ENCODE measurements at places on chromosomes 11 and 22.

DNA sequence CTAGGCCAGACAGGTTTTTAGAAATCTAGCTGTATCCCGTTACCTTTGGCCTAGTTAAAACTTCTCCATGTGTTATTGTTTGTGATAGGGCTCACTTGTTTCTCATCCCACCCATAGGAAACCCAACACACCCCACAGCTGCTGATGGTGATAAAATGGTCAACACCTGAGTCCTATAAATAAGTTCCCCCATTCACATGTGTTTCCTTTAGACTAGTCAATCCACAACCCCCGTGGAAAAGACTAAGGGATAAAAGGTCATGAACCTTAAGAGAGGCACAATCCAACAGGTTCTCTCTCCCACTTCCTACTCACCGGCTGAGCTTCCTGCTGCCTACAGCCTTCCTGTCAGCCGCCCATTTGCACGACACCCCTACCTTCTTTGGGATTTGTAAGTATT is 768.4 kb downstream of the JRKL start:
- DNase-seq, result no peak

- no peak for DNase-seq
Measured at GRCh38 chr11:130146796-130147195, 12.8 kb upstream of the ST14 start.

GRCh38 chr22:26075251-26075650 is 94.0 kb upstream of the SEZ6L start:
- DNase-seq, result no peak

DNA sequence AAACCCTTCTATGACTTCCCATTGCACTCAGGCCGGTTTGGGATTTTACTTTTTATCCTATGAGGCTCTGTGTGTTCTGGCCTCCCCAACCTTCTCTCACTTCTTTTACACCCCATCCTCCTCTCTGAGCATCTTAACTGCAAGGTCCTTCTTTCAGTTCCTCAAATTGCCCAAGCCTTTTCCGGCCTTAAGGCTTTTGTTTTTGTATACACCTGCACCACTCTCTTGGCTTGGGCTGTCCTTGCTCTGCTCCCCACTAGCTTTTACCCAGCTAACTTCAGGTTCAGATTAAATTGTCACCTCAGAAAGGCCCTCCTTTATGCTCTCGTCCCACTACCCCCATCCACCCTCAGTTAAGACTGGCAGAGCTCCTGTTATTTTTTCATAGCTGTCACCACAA is 55.5 kb downstream of the FAM83F start:
- no peak for DNase-seq

DNA sequence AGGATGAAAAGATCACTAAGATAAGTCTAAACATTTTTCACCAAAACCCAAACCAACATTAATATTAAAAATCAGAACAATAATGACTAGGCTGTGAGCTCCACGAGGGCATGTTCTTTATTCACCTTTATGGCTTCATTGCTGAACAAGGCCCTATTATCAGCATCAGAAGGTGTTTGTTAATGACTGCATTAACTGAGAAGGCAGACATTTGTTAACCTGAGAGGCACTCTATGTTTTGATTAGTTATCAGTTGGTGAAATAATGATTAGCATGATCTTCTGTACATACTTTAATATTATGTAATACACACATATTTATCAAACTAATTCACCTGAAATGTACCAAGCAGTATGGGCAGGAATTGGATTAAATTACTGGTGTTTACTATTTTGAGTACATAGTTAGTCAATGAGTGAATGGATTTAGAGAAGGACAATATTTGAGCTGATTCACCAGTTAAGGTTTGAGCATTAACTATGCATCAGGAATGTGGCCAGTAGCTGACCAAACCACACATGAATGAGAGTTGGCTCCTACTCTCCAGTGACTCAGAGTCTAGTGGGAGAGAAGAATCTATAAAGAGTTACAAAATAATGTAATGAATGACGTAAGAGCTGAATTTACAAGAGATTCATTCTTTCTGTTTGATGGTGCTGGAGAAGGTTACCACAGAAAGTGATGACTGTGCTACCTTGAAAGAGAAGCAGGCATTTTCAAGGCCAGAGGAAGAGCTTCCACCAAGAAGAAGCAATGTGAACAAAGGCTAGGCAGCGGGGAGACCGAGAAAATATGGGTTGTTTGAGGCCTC is 6.7 kb downstream of the IL18 start:
- no peak for DNase-seq

DNA sequence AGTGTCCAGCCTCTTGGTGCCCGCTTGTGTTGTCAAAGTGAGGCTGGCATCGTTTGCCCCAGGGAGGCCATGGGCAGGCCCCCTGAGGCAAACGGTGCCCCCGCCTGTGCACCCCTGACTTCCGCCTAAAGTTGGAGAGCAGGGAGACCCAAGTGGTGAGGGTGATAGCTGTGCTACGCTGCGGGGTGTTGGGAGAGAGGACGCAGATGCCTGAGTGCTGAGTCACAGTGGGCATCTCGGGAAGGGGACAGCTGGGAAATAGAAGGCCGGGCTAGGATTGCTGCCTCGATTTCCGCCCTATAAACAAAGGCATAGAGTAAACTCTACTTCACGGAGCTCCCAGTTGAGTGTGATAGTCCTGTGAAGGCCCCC is 5.8 kb downstream of the GRIK4 start:
- no peak for DNase-seq

DNA sequence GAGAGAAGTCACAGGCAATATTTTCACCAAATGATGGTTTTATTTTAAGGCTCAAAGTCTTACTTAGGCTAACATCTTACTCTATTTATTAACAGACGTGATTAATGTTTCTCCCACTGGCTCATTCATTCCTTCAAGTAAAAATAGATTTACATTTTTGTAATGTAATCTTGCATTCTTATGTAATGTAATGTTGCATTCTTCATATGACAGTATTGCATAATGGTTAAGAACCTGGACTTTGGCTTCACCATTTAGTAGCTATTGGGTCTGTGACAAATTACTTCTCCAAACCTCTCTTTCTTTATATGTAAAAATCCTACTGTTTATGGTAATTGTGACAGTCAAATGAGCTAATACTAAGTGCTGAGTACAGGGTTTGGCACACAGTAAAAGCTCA is 3.3 kb upstream of the DIXDC1 start:
- DNase-seq, result no peak

DNA sequence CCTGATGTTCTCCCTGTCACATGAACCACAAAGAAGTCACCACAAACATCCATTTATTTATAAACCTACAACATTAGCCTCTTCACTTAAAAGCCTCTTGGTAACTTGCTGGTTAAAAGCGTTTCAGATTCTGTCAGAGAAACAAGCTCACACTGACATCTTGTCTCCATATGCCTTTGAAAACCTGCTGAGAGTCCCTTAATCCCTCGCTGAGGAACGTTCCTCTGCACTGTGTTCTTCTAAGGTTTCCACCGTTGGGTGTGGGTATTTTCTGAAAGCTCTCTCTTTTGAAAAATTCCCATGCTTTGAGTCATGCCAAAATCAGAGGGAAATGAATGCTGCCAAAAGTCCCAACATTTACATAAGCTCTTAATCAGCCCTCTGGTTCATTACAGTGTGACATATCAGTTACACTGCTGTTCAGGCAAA is 149.8 kb downstream of the CCDC34 start:
- DNase-seq, result no peak

DNA sequence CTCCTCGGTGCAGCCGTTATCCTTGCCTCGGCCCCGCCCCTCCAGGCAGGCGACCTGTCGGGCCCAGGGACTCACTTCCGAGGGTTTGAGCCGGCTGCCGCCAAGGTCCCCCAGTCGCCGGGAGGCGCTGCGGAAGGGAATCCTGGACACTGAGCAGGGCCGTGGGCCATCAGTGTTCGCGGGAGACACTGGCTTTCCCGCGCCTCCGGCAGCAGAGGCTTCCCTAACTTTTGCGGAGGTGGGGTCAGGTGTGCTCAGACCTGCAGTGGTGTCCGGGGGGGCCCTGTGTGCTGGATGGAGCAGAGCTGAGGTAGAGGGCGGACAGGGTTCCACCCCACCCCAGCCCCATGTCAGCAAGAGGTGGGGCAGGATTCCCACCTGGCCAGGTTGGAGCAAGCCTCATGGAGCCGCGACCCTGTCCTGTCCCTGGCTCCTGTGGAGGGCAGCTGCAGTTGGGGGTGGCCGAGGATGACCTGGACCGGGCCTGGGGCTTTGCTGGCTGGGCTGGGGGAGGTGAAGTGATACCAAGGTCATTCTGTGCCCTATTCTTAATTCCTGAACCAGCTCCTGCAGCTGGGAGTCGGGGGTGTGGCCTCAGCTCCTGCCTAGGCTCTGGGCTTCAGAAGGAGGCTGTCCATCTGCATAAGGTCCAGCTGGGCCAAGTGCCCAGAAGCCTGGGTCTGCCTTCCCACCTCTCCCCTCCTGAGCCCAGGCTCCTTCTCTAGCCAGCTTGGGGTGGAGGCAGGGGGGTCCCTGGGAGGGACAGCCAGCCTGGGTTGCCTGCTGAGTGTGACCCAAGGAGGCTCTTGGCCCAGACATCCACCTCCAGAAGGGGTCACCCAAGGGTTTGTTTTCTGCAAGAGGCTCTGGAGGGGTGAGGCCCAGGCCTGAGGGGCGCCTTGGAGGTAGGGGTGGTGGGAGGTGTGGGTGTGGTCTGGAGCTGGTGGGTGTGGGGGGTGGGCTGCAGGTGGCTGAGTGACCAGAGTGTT is 8.4 kb downstream of the TSPAN4 start:
- no peak for DNase-seq

GRCh38 chr11:29826878-29827277 is 190.0 kb downstream of the KCNA4 start:
- no peak for DNase-seq

GRCh38 chr11:62928011-62928410 is 6.8 kb upstream of the CHRM1 start:
- no peak for DNase-seq

DNA sequence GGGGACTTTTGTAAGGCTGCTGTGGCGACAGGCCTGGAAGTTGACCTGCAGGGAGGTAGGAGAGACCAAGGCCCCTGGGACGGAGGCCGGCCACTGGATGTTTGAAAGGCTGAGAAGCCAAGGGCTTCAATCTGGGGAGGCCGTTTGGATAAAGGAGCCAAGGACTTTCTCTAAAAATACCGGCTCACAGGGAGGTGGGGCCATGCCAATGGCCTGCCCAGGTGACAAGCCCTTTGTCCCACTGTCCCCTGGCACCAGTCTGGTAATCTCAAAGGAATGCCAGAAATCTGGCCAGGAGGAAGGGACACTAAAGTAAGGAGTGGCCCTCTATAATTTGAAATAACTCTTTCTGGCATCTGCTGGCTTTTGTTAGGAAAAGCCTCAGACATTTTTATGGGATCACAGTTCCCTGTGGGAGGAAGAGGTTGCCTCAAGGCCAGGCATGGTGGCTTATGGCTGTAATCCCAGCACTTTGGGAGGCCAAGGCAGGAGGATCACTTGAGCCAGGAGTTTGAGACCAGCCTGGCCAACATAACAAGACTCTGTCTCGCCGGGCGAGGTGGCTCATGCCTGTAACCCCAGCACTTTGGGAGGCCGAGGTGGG is 1.9 kb upstream of the CHKA start:
- no peak for DNase-seq

DNA sequence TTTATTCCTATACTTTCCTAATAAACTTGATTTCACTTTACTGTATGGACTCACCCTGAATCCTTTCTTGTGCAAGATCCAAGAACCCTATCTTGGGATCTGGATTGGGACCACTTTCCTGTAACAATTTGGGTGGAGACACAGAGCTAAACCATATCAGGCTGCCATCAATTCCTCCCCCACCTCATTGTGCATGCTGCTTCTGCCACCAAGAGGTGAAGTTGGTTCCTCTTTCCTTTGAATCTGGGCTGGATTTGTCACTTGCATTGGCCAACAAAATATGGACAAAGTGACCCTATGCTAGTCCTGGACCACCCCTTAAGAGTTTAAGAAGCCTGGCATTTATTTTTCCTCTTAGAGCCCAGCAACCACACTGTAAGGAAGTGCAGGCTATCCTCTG is 39.4 kb upstream of the CEP295 start:
- DNase-seq, result no peak

- no peak for DNase-seq
Measured at GRCh38 chr22:26050079-26050478, 119.2 kb upstream of the SEZ6L start.

GRCh38 chr11:13010749-13011465 is 1.8 kb downstream of the RASSF10 start:
- DNase-seq, result no peak

GRCh38 chr11:455566-456147 is 5.6 kb downstream of the PTDSS2 start:
- DNase-seq, result no peak

DNA sequence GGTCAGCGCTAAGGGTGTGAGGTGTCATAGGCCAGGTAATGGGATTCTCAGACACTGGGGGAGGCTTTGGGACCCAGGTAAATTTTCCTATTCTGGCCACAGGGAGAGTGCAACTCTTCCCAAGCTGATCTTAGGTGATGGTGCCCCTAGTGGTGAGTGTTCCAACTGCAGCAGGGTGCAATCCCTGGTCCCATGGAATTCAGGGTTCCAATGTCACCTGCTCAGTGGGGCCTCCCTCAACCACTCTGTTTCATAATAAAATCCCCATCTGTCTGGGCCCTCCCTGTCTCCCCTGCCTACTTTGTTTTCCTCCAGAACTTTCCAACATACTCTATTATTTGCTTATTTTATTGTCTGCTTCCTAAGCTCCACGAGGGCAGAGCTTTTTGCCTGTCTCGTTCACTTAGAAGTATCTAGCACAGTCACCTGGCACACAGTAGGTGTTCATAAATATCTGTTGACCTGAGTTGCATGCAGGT is 2.9 kb upstream of the SGSM1 start:
- peak; percentile 34 for DNase-seq

DNA sequence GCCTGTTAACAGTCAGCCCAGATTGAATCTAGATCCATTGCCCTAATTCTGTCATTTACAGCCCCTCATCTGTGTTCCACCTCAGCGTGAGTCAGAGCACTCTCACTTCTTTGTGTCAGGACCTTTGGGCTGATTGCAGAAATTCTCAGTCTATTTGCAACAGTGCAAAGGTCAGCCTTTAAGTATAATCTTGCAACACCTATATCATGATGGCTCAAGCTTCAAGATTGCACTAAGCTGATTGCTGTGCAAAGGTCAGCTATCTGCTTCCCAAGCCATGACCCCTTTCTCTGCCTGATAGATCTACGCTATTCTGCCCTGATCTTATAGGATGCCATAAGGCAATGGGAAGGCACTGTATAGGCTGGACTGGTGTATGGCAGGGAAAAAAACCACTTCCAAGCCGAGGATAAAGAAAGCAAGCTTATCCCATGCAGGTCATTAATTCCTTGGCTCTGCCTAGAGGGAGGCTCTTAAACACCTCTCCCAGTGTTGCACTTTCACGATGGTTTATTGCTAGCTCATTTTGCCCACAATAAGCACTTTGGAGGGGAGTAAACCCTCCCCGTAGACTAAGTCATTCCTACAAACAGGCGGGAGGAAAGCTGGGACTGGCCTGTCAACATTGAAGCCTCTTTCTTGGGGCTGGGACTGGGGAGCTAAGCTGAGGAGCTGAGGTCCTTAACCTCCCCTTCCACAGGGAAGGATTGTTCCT is 100.6 kb downstream of the RRAS2 start:
- no peak for DNase-seq

GRCh38 chr11:74311352-74311926 is at the start of gene P4HA3:
Gene P4HA3, minus strand, starts transcription at chr11:74311640. Its CDS starts 29 bp downstream, at chr11:74311611.
- DNase-seq, result peak; percentile 34

GRCh38 chr11:116115801-116116200 is 611.6 kb upstream of the CADM1 start:
- no peak for DNase-seq

Data from effector CD8-positive, alpha-beta T cell (primary cell).